NCI-H510A (cell line): ENCODE measurements at places on chromosomes 11 and 22.

GRCh38 chr11:10322401-10322800, 17.5 kb downstream of the ADM start:
- DNase-seq, result no peak

DNA sequence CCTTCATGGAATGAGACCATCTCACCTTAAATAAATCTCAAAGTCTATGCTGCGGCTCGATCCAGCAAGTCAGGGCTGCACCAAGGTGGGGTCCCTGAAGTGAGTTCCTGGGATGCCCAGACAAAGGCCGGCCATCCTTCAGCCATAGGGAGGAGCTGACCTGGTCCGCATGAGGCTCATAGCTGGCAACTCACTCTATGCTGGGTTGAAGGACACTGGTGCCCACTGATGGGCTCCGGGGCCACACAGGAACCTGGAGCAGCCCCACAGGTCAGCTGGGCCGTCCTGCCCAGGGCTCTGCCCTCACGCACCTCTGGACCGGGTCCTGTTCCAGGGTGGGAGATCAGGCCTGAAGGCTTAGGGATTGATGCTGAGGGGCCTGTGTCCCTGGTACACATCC, 1339.3 kb downstream of the TBC1D22A start:
- DNase-seq, result no peak

GRCh38 chr11:35907648-35908431, 36.0 kb upstream of the LDLRAD3 start:
- DNase-seq, result no peak

- no peak for DNase-seq
These were observed 80.4 kb upstream of the PRR5 start for GRCh38 chr22:44621401-44622146.

DNA sequence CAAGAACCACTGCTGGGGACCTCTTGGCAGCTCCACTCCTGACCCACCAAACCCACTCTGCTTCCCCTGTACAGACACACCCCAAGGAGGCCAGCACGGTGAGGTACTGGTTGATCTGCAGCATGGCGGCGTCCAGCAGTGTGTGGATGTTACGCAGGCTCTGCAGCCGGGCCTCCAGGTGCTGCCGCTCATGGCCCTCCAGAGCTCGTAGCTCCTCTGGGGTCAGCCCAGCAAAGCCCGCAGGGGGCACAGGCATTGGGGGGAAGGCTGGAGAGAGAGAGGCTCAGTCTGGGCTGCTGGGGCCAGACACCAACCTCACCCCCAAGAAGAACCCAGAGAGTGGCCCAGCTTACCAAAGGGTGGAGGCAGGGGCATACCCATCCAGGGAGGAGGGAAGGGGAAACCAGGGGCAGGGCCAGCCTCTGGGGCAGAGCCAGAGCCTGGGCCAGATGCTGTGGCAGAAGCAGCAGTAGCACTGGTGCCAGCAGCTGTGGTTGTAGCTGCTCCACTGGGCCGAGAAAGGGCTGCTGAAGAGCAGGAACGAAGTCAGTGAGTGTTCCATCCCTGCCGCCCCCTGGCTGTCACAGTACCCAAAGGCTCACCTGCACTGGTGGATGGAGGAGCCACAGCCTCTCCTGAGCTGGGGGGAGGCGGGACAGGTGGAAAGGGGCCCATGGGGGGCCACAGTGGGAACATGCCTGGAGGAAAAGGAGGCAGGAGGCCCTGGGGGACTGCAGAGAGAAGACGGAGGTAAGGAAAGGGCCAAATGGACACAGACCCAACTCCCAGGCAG, 4.5 kb downstream of the SYVN1 start:
- DNase-seq, result no peak

DNA sequence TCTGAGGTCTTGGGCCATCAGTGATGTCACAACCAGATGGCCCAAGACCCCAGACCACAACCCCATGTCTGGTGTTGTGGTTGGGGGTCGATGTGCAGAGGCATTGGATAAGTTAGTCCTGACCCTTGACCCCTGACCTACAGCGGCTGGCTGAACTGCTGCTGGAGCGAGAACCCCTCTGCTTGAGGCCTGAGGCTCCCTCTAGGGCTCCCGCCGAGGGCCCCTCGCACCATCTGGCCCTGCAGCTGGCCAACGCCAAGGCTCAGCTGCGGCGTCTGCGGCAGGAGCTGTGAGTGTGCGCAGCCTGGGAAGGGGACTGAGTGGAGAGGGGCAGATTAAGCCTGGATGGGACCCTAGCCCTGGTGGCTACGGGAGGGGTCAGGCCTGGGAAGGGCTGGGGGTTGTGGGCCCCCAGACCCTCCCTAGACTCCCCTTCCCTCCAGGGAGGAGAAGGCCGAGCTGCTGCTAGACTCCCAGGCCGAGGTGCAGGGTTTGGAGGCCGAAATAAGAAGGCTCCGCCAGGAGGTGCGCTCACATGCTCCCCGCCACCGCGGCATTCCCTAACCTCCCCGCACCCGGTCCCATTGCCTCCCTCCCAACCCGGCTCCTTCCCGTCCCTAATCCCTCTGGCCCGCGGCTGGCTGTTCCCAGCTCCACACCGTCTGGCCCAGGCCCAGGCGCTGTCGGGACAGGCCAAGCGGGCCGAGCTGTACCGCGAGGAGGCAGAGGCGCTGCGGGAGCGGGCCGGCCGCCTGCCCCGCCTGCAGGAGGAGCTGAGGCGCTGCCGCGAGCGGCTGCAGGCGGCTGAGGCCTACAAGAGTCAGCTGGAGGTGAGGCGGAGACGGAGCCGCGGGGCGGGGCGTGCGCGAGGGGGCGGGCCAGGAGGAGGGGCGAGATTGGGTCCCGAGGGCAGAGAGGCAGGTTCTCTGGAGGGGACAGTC, 2.1 kb downstream of the CCDC88B start:
- no peak for DNase-seq

DNA sequence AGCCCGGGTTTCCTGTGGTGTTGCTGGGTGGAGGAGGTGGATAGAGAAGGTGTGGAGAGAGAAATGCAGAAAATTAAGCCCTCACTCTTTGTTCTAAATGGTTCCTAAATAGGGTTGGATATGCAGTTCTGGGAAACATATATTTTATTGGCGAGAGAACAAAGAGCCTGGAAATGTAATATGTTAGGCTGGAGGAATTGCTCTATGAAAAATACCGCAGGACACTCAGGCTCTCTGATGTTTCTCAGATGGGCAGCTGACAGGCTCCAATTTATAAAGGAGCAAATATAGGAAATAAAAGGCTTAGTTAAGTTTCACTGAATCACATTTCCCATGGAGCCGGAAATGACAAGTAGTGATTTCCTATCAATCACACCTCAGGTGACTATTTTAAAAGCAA, 428.0 kb downstream of the TMEM135 start:
- DNase-seq, result no peak

- DNase-seq, result no peak
These were observed 4.2 kb downstream of the GRAMD1B start for GRCh38 chr11:123434262-123434661.

GRCh38 chr11:35486446-35486845, 39.0 kb downstream of the PAMR1 start:
- DNase-seq, result no peak

- DNase-seq, result peak; percentile 23
These were observed at the start of gene HOATZ for GRCh38 chr11:111514216-111515031. Gene HOATZ, plus strand, starts transcription at chr11:111514778. Its CDS starts 7 bp downstream, at chr11:111514785.

GRCh38 chr11:30316237-30316636, 6.7 kb upstream of the ARL14EP start:
- no peak for DNase-seq

DNA sequence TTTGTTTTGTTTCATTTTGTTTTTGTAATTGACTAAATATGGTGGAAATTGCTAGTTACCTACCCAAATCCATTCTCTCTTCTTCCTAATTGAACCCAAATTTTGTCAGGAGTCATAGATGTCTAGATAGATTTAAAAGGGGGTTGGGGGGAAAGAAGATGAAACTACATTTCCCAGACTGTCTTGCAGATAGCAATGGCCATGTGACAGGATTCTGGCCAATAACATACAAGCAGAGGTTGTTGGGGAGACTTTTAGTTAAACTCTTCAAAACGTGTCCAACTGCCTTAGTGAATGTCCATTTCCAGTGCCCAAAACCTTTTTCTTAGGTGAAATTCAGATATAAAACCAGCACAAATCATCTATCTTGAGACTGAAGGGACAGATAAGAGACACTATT, 583.9 kb upstream of the API5 start:
- DNase-seq, result no peak

- no peak for DNase-seq
These were observed 3.4 kb downstream of the LGR4 start for GRCh38 chr11:27468995-27469695.

DNA sequence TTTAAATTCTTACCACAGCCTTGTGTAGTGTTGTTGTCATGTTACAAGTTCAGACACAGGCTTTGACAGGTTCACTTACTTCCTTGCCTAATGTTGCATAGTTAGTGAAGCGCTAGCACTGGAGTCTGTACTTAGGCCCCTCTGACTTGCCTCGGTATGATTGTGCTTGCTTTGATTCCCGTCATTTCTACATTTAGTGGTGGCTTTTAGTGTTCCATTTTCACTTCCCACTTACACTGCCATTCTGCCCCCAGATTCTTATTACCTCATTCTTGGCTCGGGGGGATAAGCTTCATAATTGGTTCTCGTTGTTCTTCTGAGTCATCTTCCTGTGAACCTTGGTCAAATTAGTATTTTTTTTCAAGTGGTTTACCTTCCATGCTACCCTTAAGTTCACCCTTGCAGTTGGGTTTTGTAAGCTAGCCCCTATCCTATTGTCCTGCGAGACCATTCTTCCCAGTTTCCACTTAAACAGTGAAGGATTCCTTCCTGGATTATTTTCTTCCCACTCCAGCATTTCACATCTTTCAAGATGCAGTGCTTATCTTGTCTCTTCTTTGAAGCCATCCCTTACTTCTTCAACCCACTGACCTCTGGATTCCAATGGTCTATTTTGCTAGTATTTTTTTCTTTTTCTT, 68.7 kb downstream of the DDX10 start:
- DNase-seq, result no peak

GRCh38 chr11:12249590-12250260, 127.6 kb upstream of the PARVA start:
- peak; percentile 85 for DNase-seq

DNA sequence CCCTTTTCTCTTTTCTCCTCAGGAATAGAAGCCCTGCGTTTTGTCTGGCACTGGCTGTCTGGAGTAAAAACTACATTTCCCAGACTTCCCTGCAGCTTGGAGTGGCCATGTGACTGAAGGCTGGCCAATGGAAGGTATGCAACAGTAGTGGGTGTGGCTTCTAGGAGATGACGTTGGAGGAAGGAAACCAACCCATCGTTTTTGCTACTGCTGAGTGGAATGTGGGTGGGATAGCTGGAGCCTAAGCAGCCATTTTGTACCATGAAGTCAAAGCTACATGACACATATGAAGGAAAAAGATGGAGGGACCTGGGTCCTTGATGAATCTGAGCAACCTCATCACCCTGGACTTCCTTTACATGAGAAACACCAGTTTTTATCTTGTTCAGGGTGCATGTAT, 19.6 kb downstream of the FGF3 start:
- no peak for DNase-seq

DNA sequence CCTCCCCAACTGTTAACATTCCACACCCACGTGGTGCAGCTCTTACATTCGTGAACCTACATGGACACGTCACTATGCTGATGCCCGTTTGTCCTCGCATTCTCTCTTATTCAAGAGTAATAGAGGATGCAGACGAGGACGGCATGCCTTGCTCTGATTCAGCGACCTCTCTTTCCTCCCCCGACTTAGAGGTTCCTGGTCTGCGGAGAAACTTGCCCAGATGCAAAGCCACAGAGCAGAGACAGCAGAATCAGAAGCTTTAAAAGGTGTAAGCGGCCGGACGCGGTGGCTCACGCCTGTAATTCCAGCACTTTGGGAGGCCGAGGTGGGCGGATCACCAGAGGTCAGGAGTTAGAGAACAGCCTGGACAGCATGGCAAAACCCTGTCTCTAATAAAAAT, 288.0 kb downstream of the NTM start:
- no peak for DNase-seq

- no peak for DNase-seq
These were observed 24.0 kb upstream of the CREB3L1 start for GRCh38 chr11:46253258-46254132.

DNA sequence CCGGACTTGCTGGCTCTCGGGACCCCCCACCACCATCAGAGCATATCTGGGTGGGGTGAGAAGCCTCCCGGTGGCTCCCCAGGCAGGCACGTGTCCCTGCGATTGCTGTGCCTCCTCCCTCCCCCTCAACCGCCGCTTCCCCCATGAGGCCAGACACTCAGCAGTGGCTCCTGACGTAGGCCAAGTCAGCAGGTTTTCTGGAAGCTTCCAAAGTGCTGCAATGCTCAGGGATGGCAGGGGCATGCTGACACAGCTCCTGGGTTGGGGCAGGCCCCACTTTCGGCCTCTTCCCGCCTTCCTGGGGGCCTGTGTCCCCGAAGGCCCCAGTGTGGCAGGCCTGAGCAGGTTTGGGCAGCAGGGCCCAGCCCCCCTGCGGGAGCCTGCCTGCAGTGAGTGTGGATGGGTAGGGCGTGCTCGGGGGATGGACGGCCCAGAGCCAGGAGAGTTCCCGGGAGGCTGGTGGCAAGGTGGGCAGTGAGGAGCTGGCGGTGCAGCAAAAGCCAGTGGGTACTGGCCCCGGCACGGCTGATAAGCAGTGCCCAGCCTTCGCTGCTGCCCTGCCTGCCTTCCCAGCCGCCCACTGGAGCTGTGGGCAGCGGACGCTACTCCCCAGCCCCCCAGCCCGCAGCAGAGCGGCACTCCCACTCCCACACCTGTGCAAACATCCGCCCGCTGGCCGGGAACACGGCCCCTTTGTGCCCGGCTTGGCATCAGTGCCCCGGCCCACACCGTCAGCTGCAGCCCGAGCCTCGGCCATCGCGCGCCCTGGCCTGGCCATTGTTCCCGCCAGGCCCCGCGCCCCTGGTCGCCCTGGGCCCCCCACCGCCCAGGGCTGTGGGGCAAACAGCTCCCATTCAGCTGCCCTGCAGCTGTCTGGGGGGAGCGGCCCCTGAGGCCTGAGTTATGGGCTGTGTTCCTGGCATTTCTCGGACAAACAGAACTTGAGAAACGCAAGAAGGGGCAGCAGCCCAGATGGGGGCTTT, 125.0 kb downstream of the KCNQ1OT1 start:
- DNase-seq, result no peak

GRCh38 chr11:18091731-18092130, 14.2 kb downstream of the SAAL1 start:
- no peak for DNase-seq

DNA sequence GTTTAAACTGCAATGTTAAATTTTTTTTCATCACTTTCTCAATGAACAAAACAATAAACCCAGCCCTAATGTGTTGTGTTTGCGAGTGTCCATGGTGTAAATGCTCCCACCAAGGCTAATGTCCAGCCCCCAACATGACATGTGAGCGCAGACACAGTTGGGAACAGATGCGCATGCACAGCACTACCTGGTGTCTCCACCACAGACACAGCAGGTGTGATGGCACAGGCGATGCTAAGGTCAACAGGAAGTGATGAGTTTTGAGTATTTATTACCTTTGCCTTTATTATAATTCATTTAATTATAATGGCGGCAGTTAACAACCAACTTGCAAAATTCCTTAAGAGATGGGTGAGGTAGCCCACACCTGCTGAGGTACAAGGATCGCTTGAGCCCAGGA, 42.9 kb downstream of the MICAL3 start:
- DNase-seq, result no peak

GRCh38 chr11:41866525-41866924, 407.1 kb upstream of the LRRC4C start:
- DNase-seq, result no peak

- no peak for DNase-seq
These were observed 13.8 kb downstream of the LIF start for GRCh38 chr22:30232716-30233218.

- no peak for DNase-seq
These were observed 9.1 kb downstream of the OR2AT4 start for GRCh38 chr11:75087319-75088305.

GRCh38 chr11:31397239-31397834, 27.7 kb downstream of the DNAJC24 start:
- DNase-seq, result no peak

- DNase-seq, result no peak
These were observed 185.2 kb upstream of the DDI1 start for GRCh38 chr11:103851166-103851651.
